NCI-H2107 (cell line): ENCODE measurements at places on chromosomes 5 and 9.

DNA sequence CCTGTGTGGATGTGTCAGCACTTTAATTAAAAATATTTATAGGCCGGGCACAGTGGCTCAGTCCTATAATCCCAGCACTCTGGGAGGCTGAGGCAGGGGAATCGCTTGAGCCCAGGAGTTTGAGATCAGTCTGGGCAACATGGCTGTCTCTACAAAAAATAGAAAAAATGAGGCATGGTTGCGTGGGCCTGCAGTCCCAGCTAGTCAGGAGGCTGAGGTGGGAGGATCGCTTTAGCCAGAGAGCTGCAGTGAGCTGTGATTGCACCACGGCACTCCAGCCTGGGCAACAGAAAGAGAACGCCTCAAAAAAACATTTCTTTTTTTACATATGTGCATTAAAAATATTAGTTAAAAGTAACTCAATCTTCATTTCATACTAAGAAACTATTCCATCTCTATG is 6.2 kb downstream of the TBC1D9B start:
- DNase-seq = no peak

GRCh38 chr9:38046661-38047300 is 22.2 kb downstream of the SHB start:
- DNase-seq = no peak

- no peak for DNase-seq
These were observed 135.6 kb downstream of the FOXD1 start for GRCh38 chr5:73312872-73313510.

- DNase-seq = no peak
These were observed 648.1 kb downstream of the ACTL7B start for GRCh38 chr9:108207561-108208165.

GRCh38 chr5:154401355-154401754 is 44.4 kb upstream of the SAP30L start:
- no peak for DNase-seq

DNA sequence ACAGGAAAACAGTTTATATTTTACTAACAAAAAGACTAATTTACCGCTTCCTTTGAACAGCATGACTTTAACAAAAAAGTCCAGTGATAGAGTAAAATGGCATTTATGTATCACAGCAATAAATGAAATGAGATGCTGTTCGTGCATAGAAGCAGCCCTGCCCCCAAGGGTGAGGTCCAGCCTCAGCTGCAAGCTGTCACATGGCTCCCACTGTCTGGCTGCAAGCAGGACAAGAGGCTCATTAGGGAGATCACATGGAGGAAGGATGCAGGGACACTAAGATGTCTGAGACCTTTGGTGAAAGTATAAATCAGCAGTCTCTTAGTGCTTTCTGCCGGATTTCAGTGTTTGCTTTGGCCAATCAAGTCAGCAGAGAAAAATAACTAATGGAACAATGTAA is 23.0 kb downstream of the GDNF start:
- no peak for DNase-seq

- peak; percentile 51 for DNase-seq
These were observed 10.8 kb downstream of the KCNV2 start for GRCh38 chr9:2727966-2728613.

- no peak for DNase-seq
These were observed 2.8 kb upstream of the PPP1R26 start for GRCh38 chr9:135476561-135477355.

DNA sequence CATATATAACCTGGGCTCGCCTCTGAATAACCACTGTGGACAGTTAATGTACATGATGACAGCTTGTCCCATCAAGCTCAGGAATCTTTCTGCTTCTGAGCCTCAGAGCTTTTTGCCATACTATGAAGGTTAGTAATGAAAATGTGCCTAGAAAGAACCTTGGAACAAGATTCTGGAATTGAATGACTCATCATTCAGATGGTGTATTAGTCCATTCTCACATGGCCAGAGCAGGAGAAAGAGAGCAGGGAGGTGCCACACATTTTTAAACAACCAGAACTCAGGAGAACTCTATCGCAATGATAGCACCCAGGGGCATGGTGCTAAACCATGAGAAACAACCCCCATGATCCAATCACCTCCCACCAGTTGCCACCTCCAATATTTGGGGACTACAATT is 542.1 kb downstream of the PRR16 start:
- no peak for DNase-seq

- DNase-seq = no peak
These were observed 40.9 kb downstream of the ARHGEF28 start for GRCh38 chr5:73666891-73667290.

- no peak for DNase-seq
These were observed 1158.4 kb upstream of the SEMA6A start for GRCh38 chr5:117733051-117733450.

DNA sequence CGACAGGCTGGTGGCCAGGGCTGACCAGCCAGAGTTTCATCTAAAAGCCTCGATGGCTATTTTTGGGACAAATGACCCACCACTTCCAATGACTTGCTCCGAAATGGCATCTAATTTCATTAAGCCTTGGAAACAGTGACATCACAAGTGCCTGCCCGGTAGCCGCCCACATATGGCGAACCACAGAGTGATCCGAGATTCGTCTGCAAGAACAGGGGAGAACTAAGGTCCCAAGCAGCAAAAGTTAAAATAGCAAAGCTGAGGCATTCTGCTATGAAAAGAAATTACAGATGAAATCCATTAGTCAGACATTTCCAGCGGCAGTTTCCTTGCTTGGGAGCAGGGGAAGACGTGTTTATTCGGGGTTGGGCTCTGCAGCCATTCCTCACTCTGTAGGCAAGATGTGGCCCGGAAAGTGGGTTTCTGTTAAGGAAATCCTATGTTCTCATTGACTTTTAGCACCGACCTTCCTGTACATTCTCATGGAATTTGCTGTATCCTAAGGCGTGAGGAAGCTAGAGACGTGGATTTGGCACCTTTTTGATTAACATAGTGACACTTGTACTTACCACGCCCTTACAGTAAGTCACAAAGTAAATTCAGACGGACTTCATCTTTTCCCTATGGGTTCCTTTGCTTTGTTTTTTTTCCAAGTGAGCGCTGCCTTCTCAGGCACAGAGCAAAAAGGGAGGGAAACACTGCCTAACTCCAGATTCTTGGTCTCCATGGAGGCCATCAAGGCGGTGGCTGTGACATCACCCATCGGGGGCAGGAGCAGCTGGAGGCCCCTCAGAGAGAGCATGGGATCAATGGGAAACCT is 45.1 kb downstream of the ERGIC1 start:
- DNase-seq = no peak

GRCh38 chr5:132688536-132689339 is 14.9 kb downstream of the IL4 start:
- DNase-seq = no peak

- no peak for DNase-seq
These were observed 154.0 kb downstream of the WDR70 start for GRCh38 chr5:37532976-37533740.

DNA sequence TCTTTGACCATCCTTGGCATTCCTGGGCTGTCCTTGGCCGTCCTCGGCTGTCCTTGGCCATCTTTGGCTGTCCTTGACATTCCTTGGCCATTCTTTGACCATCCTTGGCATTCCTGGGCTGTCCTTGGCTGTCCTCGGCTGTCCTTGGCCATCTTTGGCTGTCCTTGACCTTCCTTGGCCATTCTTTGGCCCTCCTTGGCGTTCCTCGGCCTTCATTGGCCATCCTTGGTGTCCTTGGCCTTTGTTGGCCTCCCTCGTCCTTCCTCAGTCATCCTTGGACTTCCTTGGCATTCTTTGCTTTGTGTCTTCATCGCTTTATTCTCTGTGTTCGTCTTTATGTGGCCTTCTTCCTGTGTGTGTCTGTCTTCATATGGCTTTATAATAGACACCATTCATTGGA is 20.7 kb downstream of the NDUFS6 start:
- no peak for DNase-seq

DNA sequence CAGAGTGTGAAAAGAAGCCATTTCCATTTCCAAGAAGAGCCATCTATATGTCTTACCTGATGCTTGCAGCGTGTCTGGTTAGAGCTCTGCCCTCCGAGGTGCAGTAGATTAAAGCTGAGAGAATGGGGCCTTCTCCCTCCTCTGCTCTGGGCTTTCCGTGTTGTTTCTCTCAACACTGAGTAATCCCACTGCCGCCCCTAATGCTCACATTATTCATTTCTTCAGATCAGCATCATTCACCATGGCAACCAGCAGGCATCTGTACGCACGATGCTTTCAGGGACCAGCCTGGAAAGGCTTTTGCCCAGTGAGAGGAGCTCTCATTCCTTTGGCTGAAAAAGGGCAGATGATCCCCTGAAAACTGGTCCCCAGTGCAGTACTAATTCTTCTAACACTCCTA is 79.6 kb downstream of the CYFIP2 start:
- DNase-seq = no peak

DNA sequence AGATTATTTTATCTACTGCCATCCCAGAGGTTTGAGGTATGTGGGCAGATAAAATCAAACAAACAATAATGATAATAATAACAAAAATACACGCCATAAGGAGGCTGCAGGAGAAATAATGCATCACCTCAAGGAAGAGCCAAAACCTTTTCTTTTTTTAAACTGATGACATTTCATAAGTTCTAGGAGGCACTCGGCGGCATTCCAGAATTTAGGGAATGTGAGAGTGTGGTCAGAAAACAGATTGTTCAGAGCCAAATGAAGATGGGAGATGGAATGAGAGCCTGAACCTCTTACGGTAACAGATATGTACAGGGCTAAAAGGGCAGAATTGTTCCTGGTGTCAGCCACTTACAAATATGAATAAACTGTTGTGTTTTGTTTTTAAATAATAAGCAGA is 615.0 kb upstream of the CHD1 start:
- DNase-seq = no peak

DNA sequence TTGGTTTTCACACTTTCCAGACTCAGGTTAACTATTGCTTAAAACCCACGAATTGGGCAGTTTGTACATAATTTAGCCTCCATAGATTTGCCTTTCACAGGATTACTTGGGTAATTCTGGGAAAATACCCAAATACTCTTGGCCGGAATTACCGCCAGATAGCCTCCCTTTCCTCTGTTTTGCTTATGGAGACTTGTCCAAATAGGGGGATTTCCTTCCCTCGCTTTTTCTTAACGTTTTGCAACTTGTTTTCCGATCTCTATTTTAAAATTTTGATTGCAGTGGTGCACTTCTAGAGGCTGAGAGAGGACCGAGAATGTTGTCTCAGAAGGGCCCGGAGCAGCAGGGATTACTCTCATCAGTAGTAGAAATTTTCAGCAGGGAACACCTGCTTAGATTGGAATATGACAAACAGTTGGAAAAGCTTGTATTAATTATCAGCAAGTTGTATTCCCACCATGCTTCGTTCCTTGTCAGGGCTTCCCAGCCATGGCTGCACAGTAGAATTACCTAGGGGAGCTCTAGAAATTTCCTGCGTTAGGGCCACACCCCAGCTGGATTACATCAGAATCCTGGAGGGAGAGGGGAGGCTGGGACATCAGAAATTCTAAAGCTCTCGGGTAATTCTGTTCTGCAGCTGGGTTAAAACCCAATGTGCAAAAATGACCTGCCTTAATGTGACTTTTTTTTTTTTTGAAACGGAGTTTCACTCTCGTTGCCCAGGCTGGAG is 329.1 kb downstream of the SH3GL2 start:
- DNase-seq = no peak

- DNase-seq = no peak
These were observed 241.6 kb downstream of the ARHGEF28 start for GRCh38 chr5:73867345-73868335.

- DNase-seq = no peak
These were observed 4.4 kb downstream of the UGCG start for GRCh38 chr9:111900858-111901612.

- DNase-seq = no peak
These were observed 89.3 kb upstream of the IL12B start for GRCh38 chr5:159419576-159419975.

DNA sequence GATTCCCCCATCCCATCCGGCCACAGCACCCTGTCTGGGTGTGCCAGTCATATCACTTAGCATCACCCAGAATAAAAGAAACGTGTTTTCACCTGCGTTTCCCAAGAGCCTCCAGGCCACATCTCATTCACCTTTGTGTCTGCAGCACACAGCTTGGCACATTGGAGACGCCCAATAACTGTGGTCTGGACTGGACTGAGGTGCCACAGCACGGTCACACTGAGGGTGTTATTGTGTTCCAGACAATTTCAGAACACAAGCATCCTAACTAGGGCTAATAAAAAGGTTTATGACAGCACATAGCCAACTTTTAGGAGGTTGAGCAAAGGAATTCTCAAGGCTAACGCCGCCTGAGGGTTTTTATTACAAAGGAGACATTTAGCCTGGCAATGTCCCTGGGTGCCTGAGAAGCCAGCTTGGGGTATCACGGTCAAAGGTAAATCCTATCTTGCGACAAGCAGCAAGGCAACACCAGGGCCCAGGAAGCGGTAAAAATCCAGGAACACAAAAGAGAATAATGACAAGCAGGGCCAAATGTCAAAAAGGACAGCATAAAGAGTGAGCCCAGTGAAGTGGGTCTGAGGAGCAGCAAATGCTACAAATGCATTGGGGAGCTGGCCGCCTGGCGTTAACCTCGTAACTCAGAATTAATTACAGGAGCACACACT is 3.4 kb downstream of the EPB41L4B start:
- DNase-seq = no peak

- DNase-seq = no peak
These were observed 11.4 kb downstream of the JADE2 start for GRCh38 chr5:134536876-134537275.

- DNase-seq = no peak
These were observed 13.6 kb downstream of the LPCAT1 start for GRCh38 chr5:1510151-1510561.

GRCh38 chr5:116343961-116344360 is 230.7 kb downstream of the SEMA6A start:
- DNase-seq = no peak

DNA sequence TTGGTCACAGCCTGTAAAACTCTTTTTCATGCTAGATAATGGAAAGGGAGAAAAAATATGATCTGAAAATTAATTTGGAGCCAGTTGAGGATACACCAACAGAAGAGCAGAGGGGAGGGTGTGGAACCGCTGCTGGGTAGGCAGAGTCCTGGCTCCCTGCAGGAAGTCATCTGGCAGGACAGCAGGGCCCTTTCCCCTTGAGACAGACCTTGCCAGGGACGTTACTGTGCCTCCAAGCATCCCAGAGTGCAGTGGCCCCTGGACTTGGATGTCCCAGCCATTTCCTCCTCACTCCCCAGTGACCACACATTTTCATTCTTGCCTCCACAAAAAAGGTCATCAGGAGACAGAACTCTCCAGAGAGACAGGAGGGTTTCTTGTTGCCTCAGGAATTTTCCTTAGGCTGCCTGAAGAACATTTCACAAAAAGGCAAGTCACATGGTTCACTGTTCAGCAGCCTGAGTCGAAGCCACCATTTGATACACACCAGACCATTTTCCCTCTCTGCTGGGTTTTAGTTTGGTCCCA is 5.9 kb downstream of the TRPM3 start:
- DNase-seq = no peak

DNA sequence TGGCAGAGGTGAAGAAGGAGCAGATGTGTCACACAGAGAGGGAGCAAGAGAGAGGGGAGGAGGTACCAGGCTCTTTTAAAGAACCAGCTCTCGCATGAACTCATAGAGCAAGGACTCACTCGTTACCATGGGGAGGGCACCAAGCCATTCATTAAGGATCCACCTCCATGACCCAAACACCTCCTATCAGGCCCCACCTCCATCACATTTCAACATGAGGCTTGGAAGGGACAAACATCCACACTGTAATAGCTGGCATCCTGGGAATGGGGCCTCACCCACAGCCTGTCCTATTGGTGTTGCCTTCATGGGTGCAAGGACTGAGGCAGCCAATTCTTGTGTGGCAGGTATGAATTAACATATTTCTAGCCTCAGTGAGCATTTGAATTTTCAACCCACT is 11.6 kb upstream of the TNFAIP8 start:
- DNase-seq = no peak

- DNase-seq = no peak
These were observed 64.9 kb downstream of the SLC25A46 start for GRCh38 chr5:110803467-110804326.

GRCh38 chr5:38556088-38556598 is 303 bp downstream of the LIFR start:
- DNase-seq = no peak
